SHP77 treated with DMSO at 0.1 percent for 48 hours (cell line): ENCODE measurements at places on chromosomes 3 and 15.

DNA sequence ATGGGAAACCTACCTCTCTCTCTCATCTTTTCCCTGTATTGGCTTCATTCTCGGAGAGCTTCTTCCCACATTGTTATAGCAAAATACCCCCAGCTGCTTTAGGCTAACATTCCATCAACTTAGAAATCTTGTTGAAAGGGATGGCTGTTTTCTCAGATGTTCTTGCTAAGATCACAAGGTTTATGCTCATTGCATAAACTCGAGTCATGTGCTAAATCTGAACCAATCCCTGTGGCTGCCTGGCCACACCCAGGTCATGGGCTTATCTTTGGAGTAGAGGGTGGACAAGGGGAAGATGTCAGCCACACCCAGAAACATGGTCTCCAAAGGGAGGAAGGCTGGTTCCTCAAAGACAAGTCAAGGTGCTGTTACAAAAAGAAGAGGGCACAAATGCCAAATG is 150.6 kb upstream of the UMPS start:
- DNase-seq, result no peak

GRCh38 chr3:69113536-69113935 is 8.9 kb downstream of the LMOD3 start:
- DNase-seq, result no peak

- no peak for DNase-seq
Observed at GRCh38 chr3:126960604-126960995, 22.3 kb upstream of the PLXNA1 start.

- no peak for DNase-seq
Observed at GRCh38 chr15:92020207-92020606, 166.7 kb downstream of the SLCO3A1 start.

DNA sequence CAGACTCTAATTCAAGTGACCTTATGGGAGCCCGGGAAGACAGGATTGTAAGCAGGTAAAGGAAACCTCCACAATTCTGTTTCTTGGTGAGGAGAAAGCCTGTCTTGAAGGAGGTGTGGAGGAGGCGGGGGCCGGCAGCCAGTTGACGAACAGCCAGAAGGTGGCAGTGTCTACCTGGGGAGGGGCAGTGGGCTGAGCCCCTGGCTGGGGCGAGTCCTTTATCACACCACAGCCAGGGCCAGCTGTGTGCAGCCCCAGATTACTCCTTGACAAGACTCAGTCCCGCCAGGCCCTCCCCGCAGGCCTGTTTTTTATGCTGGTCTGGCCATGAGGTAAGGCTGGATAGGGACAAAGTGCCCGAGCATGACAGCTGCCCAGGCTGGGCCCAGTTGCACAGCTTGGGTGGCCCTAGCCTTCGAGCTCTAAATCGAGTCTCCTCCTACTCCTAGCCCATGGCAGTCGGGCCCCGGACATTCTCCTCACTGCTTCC is 40.9 kb upstream of the IDH2 start:
- peak; percentile 51 for DNase-seq

DNA sequence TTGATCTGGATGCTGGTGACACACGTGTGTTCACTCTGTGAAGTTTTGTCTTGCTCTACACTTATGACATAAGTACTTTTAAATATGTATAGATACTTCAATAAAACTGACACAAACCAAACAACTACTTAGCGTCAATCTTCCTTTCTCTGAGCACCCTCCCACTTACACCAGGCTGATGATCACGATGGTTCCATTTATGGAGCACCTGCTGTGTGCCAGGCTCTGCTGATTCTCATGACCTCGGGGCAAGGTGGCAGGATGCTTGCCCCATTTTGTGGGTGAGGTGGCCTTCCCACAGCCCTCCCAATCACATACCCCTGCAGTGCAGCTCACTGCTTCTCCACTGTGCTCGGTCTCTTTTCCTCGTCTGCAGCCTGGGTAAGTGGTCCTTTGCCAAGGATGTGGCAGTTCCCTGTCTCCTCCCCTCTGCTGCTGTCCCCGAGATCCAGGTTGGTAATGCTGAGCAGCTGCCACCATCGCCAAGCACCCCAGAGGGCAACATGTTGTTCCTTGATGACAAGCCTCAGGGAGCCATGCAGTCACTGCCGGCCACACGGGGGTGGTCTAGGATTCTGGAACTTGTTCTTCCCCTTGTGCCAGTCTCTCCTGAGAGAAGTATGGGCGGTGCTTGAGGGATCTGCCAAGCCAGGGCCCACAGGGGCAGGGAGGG is 20.6 kb upstream of the ADCY5 start:
- DNase-seq, result no peak

- no peak for DNase-seq
Observed at GRCh38 chr15:70353606-70354345, 256.1 kb upstream of the TLE3 start.

- DNase-seq, result no peak
Observed at GRCh38 chr3:33482111-33482521, 41.9 kb upstream of the UBP1 start.

GRCh38 chr3:69304396-69304795 is 81.5 kb downstream of the FRMD4B start:
- no peak for DNase-seq

GRCh38 chr3:66416556-66417304 is 84.1 kb downstream of the LRIG1 start:
- no peak for DNase-seq

DNA sequence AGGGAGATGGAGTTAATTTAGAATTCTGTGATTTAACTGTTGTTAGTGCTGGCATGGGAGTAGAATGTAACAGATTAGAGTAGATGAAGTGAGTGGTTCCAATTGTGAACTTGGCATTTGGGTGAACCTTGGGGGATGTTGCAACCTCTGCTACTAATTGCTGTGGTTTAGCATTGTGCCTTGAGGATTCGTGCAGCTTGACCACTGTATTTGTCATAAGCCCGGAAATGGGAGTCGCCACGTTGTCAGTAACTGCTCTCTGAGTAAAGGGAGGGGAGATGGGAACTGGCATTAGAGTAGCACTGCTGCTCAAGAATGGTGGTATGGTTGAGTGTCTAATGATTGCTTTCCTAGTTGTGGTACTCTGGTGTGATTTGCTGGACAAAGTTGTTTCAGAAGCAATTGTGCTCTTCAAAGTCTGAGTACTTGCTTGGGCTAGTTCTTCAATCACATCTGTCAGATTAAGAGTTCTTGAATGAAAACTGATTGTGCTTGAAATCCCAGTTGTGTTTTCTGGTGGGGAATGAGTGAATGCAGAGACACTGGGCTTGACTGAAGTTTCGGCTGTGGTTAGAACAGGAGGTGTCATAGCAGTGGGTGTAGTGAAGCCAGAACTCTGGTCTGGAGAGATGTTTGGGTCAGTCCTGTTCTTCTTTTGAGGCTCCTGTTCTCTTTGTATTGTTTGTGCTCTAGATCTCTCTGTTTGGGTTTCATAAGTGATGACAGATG is 15.4 kb downstream of the IGSF10 start:
- no peak for DNase-seq
